ENCODE measurements at places on chromosomes 2 and 18.
A peak's percentile ranks its signal among the peaks of the same experiment; 100 is the strongest.

DNA sequence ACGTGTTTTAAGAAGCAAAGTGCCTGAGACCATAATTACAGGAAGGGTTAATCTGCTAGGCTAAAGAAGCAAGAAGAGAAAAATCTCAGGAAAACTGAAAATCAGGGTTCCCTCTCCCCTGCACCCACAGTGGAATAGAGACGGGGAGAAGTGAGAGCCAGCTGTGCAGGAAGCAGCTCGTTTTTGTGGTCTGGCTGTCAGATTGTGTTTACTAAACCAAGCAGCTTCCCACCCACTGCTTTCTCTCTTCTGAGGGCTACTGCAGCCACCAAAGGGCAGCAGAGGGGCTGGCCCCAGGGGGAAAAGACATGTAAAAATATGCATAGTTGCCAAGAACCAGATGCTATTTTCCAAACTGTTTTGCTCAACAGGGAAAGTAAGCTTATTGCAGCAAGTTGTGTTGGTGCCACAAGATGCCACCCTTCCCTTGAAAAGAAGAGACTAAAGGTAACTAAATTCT, 72.6 kb upstream of the THUMPD2 start:
- no peak for DNase-seq

DNA sequence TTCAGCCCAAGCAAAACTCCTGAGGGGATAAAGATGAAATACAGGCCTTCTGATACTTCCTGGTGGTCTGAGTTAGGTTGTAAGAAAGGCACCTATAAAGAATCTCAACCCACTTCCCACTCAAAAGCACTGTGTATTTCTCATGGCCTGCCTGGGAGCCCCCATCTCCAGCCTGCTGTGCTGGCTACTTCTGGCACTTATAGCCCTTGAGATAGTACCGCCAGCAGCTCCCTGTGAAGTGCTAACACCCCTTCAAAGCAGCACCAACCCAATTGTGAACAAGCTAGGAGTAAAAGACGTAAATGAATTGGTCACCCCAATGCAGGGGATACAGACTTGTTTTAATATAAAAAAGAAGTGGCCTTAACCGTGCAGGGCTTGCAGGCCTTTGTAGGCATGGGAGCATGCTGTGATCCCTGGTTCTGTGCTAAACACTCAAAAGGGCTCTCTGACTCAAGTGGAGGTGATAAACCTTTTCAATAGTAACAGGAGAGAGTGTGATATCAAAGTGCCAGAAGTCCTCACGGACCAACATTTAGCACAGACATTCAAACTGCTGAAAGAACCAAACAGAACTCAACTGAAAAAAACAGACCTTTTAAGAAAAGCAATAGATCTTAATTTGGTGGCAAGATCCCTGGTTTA, 80.8 kb downstream of the RTN4 start:
- DNase-seq: no peak

- peak; percentile 44 for DNase-seq
These were observed 171.2 kb downstream of the TMEM247 start for GRCh38 chr2:46650556-46651001.

DNA sequence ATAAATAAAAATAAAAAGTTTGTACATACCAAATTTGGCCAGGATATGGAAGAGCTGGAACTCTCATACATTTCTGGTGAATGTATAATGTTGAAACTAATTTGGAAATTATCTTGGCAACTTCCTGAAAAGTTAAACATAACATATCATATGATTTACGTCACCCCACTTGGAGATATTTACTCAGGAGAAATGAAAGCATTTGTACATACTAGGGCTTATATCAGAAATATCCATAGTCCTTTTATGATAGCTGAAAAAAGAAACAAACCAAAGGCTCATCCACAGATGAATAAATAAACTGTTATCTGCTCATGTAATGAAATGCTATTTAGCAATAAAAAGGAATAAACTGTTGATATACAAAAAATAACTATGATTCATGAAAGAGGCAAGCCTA, 318.2 kb upstream of the NRXN1 start:
- DNase-seq: no peak

GRCh38 chr18:55353806-55354205, 234.2 kb downstream of the TCF4 start:
- DNase-seq: no peak

DNA sequence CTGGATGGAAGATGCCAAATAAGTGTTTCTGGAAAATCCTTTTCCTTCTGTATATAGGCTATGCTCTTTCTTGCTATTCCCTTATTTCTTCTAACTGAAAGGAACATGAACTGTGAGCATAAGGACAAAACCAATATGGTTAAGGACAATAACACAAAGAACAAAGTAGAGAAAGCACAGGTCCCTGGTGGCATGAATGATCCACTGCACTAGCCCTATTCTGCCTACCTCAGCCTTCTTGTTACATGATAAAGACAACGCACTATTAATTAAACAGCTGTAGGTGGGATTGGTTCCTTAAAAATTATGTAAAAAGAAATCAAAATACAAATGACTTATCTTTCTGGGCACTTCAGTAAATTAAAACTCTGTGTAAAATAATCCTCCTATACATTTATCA, 1.9 kb upstream of the WDR75 start:
- no peak for DNase-seq

DNA sequence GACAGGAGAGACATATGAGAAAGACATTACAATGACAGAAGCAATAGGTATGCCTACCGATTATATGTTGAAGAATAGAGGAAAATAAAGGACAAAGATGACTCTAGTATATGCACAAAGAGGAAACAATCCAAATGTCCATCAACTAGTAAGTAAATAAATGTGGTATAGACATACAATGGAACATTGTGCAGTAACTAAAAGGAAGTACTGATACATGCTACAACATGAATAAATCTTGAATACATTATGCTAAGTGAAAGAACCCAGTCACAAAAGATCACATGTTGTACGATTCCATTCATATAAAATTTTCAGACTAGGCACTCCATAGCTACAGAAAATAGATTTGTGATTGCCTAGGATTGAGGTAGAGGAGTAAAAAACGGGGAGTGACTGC, 28.5 kb upstream of the PGAP1 start:
- no peak for DNase-seq

GRCh38 chr2:216498070-216498378, 620 bp upstream of the RPL37A start:
- DNase-seq: no peak

DNA sequence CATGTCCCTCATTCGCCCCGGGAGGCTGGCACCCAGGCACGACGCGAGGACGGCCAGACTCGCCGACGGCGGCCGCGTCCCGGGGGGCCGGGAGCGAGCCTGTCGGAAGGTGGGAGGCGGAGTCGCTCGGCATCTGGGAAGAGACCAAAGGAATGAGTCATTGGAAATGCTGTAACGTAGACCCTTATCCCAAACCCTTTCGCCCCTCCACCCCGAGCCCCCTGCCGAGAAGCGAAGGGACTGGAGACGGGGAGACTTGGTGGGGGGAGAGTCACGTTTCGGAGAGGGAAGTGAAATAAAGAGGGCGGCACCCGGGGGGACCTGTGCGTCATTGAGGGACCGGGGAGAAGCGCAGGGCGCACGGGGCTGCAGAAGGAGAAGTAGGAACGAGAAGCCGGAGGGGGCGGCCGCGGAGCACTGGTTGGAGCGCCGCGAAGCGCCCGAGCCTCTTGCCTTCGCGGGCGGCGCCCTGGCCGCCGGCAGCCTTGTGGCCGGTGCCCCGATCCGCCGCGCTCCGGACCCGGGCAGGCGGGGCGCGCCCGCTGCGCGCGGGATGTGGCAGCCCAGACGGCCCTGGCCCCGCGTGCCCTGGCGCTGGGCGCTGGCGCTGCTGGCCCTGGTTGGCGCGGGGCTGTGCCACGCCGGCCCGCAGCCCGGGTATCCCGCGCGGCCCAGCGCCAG, at the start of gene EMILIN2:
Gene EMILIN2, plus strand, starts transcription at position 371 of the 681 bp plus-strand sequence. Its CDS starts 183 bp downstream, at position 554.
- no peak for DNase-seq

DNA sequence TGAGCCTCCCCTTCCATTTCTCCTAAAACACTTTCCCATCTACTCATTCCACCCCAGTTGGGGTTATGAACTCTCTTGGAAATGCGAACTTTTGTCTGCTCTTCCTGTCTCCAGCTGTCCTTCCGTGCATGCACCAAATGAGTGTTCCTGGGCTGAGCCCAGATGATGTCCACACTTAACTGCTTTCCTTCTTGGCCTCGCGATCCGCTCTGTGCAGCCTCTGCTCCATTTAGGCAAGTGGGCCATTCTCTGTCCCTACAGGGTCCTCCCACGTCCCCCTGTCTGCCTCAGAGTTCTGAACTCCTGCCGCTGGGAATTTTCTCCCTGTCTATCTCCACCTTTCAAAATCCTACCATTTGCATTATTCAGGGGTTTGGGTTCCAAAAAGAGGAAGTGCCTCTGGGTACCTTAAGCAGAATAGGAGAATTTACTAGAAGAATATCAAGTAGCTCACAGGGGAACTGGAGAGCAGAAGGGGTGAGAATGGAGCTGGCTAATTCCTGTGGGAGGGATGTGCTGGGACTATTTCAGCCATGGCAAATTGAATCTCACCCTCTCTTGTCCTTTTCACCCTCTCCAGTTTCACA, 4.7 kb upstream of the NCK2 start:
- no peak for DNase-seq

GRCh38 chr2:131521961-131522781, 5.5 kb upstream of the CCDC74A start:
- no peak for DNase-seq

DNA sequence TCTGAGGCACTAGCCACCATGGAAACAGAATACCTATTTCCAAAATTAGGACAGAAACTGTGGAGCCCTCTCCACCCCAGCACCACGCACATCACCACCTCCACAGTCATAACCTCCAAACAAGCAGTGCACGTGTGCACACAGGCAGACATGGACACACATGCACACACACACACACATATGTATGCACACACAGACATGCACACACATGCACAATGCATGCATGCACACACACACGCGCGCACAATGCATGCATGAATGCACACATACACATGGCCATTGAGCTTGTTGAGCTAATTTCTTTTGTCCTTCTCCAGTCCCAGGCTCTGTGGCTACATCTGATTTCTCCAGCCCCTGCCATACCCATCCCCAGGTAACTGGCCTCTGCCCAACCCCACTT, 161.6 kb upstream of the EPB41L3 start:
- DNase-seq: no peak

DNA sequence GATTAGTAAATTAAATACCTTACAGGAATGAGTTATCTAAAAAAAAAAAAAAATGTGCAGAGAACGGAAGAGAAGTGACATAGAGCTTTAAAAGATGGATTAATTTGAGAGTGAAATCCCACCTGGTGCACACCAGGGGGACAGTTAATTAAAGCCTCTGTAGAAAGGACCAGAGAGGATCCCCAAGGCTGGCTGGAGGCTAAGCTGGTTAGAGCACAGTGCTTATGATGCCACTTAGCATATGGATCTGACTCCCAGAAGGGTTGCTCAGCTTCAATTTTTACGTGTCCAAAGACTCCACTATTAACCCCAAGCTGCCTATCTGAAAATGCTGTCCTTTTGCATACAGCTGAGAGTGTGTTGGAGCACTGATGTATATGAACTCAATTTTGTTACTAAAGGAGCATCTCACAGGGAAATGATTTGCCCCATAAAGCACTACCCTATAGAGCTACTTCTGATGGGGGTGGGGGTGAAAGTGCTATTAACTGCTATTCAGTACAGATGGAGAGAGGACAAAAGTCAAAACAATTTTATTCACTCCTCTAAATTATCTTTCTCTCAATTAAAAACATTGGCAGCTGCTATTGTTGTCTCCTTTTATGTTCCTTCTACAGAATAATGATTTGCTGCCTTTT, 15.2 kb upstream of the SLC8A1 start:
- DNase-seq: no peak

DNA sequence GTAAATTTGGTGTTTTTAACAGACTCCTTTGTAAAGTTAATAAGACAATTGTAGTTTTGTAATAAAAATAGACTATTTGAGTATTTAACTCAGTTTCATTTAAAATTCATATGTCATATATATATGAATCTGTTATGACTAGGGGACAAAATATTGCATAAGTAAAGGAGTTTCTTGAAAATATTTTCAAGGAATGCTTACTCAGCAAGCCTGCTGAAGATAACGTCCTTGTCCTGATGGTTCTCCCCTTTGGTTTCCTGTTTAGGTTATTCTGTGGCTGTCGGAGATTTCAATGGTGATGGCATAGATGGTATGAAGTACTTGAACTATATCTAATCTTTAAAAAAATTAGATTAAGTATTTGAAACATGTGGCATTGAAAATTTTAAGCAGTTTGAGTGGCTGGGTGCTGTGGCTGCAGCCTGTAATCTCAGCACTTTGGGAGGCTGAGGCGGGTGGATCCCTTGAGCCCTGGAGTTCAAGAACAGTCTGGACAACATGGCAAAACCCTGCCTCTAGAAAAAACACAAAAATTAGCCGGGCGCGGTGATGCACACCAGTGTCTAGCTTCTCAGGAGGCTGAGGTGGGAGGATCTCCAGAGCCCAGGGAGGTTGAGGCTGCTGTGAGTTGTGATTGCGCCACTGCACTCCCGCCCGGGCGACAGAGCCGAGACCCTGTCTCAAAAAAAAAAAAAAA, 47.1 kb downstream of the ITGAV start:
- DNase-seq: no peak

GRCh38 chr18:46155641-46156051, 51.5 kb downstream of the HAUS1 start:
- DNase-seq: peak; percentile 10

DNA sequence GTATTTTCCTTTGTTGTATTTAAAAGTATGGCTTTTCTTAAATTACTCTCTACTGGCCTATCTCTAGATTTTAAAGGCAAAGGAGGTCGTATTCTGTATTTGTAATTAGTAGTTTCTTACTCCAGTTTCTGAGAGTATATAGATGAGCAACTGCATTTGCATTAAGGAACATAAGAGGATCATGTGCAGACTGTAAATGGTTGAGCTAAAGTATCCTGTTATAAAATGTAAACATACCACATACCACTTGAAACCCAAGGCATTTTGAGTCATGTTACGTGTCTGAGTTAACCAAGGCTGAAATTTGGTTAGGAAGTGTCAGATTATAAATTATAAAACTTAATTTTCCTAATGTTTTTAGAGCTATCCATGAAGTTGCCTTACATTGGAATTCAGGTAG, 76.3 kb downstream of the GPD2 start:
- DNase-seq: no peak

GRCh38 chr2:238527565-238527964, 100.8 kb downstream of the ASB1 start:
- no peak for DNase-seq

DNA sequence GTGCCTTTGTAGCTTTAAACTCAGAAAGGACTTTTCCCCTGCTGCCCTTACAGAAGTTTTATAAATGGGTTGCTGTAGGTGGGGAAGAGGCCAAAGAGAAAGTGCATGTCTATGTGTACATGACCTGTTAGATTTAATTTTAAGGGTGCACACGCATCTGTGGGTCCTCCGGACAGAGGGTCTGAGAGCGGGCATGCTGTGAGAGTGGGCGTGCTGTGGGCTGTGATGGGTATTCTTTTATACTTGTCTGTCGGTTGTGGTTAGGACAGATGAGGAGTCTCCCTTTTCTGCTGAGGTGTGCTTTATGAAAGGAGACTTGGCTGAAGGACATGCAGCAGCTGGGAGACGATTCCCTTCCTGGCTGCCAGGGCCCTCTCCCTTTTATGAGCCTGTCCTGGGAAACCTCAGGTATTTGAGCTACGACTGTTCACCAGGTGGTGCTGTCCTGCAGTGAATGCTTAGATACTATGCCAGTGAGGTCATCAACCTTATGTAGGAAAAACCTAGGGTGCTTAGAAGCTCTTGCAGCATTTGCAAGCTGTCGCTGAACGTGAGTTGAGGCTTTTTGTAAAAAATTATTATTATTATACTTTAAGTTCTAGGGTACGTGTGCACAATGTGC, 67.5 kb downstream of the TANC1 start:
- no peak for DNase-seq

- DNase-seq: no peak
These were observed 5.7 kb downstream of the RPL37A start for GRCh38 chr2:216504376-216504762.

GRCh38 chr2:37672104-37672869, 845 bp upstream of the CDC42EP3 start:
- peak; percentile 69 for DNase-seq
